RCC 7860 (cell line): ENCODE measurements at places on chromosomes 11 and 22.

DNA sequence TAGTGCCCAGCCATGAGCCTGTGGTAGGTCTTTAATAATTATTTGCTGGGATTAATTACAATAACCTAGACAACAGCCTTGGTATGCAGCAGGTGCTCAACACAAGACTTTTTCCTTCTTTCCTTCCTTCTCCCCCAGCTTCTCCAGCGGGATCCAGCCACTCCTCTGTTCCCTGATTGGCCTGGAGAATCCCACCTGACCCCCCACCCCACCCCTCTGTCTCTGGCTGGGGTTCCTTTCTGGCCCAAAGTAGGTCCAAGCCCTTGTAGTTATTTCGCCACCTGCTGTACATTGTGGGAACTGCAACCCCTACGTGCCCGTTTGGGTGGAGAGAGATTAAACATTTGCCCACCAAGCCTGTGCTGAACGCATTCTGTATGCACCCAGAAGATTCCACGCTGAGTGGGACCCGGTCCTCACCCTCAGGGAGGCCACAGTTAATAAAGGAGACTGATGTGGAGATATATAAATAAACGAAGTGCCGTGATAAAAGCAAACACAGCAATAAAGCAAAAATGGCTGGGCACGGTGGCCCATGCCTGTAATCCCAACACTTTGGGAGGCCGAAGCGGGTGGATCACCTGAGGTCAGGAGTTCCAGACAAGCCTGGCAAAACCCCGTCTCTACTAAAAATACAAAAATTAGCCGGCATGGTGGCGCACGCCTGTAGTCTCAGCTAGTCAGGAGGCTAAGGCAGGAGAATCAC is 32.1 kb upstream of the DGKZ start:
- peak; percentile 41 for DNase-seq

DNA sequence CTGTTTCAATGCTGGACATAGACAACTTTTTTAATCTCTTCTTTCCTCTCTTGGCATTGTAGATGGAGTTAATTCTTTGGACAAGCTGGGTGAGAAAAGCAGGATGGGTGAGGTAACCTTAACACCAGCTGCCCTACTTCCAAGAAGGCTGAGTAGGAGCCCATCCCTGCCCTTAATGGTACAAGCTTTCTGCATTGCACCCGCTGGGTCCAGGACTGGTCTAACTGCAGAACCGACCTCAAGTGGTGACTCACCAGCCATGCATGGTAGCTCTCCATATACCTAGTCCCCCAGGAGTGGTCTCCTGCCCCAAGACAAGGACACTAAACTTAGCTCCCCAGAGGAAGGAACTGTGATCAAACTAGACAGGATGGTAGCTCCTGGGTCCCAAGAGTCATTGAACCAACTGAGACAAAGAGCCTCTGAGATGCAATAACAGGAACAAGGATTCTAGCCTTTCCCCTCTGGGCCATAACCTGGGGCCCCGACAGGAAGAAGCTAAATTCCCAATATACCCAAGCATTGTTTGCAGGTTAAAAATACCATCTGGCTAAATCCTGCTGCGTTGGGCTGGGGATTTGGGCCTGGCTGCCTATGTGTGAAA is 32.1 kb downstream of the RPL27A start:
- peak; percentile 10 for DNase-seq

GRCh38 chr11:111796696-111797095 is 30.5 kb upstream of the PPP2R1B start:
- no peak for DNase-seq

- DNase-seq = no peak
These were observed 246.6 kb downstream of the INSC start for GRCh38 chr11:15361316-15361715.

DNA sequence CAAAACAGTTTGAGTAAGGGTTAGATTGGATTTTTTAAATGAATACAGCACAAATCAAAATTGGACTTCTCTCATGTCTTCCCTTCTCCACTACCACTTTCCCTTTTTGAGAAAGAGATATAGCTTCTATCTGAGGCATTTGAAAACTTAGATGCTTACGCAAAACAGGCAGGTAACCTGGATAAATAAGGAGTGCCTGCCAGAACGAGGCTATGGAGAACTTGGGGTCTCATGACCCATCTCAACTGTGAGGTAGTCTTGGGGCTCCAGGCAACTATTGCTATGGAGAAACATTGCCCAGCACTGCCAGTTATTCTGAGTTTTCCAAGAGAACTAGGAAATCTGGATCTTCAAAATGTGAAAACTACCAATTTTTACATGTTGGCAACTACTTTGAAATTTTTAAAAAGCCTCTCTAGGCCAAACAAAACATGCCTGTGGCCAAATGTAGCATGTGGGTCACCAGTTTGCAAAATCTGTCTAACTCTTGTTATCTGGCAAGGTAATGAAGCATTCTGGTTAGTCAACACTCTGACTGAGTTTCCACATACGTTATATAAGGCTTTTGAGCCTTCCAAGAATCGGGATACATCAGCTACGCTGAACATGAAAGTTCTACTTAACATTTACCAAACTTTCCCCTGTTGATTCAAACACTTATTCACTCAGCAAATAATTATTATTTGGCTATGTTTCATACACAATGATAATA is 752.7 kb downstream of the KCNA4 start:
- no peak for DNase-seq

- no peak for DNase-seq
These were observed 619.0 kb upstream of the ARHGAP42 start for GRCh38 chr11:100068116-100068515.

GRCh38 chr22:26587991-26588613 is 1.8 kb downstream of the TPST2 start:
- no peak for DNase-seq

GRCh38 chr11:24264868-24265267 is 232.0 kb upstream of the LUZP2 start:
- DNase-seq = no peak

- no peak for DNase-seq
These were observed 19.2 kb downstream of the CELF1 start for GRCh38 chr11:47533690-47534151.

GRCh38 chr11:86988351-86988881 is 33.2 kb upstream of the FZD4 start:
- DNase-seq = no peak

GRCh38 chr11:61077936-61078335 is 24.4 kb upstream of the CD5 start:
- no peak for DNase-seq

DNA sequence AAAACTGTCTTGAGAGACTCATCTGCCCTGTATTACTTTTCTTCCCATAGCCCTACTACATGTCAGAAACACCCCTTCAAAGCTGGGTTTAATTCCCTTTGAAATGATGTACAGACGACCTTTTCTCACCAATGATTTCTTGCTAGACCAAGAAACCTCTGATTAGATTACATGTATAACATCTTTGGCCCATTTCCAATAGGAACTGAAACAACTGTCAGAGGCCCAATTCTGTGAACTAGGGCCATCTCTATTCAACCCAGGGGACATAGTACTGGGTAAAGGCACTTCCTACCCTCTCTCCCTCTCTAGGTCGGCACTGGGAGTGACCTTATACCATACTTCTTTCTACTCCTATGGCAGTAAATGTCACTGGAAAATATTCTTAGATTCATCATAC is 19.4 kb downstream of the NPAT start:
- DNase-seq = no peak

DNA sequence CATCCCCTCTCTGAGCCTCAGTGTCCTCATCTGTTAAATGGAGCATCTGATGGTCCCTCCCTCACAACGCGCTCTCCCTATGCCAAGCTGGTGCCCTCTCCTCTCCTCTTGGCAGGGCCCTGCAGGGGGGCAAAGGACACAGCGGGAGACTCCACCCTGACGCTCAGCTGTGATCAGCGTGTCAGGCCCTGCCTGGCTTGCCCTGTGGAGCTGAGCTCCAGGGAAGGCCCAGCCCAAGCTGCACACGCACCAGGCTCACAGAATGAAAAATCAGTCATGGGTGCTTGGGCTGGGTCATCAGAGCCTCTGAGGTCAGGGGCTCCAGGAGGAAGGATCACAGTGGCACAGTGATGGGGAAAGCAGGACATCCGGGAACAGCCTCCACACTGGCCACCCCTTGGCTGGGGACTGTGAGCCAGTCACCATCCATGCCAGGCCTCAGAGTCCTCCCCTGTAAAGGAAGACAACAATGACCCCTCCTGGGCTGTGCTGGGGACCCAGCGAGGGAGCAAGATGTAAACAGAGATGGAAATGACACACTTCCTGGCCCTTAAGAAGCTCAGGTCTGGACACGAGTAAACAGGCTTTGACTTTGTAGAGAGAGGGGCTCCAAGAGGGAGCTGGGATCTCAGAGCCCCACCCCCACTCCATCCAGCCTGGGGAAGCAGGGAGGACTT is 36.6 kb downstream of the RPL3 start:
- DNase-seq = peak; percentile 85

DNA sequence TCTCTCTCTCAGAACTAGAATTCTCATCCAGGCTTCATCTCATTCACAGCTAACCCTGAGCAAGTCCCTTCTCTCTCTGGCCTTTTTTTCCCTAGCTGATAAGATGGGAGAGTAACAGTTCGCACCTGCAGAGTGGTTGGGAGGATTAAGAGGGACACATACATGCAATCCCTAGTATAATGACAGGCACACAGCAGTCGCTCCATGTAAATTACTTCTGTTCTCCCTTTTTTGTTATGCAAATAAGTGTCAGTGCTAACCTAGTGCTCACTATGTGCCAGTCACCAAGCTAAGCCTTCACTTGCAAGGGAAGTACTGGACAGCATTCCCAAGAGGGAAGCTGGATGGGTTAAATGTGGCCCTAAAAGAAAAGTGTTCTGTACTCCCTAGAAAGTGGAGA is 63.4 kb downstream of the TENM4 start:
- DNase-seq = no peak

- no peak for DNase-seq
These were observed 5.5 kb upstream of the TMPRSS13 start for GRCh38 chr11:117934526-117935307.

- peak; percentile 11 for DNase-seq
These were observed 341.5 kb downstream of the LARGE1 start for GRCh38 chr22:33578752-33579151.

GRCh38 chr11:112864672-112865071 is 96.5 kb upstream of the NCAM1 start:
- DNase-seq = no peak

- no peak for DNase-seq
These were observed 5.6 kb upstream of the EHD1 start for GRCh38 chr11:64884019-64884418.

GRCh38 chr11:123040111-123040432 is 21.9 kb downstream of the HSPA8 start:
- no peak for DNase-seq

- DNase-seq = no peak
These were observed 959 bp upstream of the HIPK3 start for GRCh38 chr11:33256031-33256812.

- no peak for DNase-seq
These were observed 158.8 kb downstream of the CACNA1I start for GRCh38 chr22:39729141-39729934.

GRCh38 chr11:69874178-69874983 is 55.2 kb upstream of the FGF3 start:
- DNase-seq = no peak

DNA sequence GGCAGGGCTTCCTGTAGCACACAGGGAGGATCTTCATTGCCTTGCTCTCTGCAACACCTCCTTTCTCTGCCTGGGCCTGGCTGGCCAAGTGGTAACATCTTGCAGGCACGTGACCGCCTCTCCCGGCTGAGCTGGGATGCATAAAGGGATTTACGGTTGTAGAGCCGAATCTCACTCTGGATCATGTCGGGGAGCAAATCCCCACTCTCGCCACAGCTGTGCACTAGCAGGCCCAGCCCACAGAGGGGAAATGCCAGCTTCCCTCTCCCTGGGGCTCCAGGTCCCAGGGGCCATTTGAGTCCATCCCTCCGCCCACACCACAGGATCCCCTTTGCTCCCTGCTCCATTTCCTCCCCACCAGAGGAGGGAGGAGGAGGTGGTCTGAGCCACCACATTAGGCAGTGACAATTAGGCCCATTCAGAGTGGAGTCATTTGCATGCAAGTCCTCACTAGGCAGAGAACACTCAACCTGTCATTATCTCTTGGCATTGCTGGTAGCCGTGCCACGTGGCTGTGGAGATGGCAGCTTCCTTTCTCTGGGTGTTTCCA is 196.7 kb downstream of the DSCAML1 start:
- DNase-seq = no peak

- no peak for DNase-seq
These were observed 319.7 kb upstream of the CTSC start for GRCh38 chr11:88657076-88657738.

GRCh38 chr22:21014202-21014725 is 701 bp upstream of the P2RX6 start:
- DNase-seq = peak; percentile 73

DNA sequence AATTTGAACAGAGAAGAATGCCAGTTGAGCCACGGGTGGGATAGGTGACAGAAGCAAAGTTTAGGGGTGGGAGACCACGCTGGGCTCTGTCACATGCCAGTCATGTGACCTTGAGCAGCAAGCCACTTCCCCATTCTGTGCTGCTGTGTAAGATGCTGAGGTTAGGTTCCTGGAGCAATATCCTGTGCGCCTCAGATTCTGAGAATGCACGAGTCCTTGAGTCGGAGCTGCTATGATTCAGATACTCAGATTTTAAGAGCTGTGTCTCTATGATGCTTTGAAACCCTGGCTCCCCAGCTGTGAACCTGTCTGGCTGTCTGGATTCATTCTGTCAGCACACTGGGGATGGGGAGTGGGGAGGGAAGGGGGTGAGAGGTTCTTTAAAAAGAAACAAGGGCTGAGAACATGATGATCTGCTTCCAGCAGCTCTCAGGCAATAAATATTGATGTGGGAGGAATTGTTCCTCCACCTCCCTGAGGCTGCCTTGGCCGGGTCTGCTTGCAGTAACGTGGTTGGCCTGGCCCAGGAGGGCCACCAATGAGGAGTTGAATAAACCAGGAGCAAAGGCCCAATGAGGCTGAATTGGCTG is 24.0 kb downstream of the SLCO2B1 start:
- DNase-seq = no peak

- DNase-seq = no peak
These were observed 680.0 kb downstream of the BRD1 start for GRCh38 chr22:49147617-49148175.

- DNase-seq = no peak
These were observed 13.4 kb upstream of the GRK2 start for GRCh38 chr11:67252831-67253239.

- no peak for DNase-seq
These were observed 42.5 kb downstream of the CLPB start for GRCh38 chr11:72391638-72392423.

- no peak for DNase-seq
These were observed 13.5 kb downstream of the PCSK7 start for GRCh38 chr11:117218133-117218915.

DNA sequence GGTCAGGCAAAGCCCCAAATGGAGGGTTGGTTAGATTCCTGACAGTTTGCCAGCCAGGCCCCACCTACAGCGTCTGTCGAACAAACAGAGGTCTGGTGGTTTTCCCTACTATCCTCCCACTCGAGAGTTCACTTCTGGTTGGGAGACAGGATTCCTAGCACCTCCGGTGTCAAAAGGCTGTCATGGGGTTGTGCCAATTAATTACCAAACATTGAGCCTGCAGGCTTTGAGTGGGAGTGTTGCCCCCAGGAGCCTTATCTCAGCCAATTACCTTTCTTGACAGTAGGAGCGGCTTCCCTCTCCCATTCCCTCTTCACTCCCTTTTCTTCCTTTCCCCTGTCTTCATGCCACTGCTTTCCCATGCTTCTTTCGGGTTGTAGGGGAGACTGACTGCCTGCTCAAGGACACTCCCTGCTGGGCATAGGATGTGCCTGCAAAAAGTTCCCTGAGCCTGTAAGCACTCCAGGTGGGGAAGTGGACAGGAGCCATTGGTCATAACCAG is 4.7 kb upstream of the TTC36 start:
- DNase-seq = no peak

- no peak for DNase-seq
These were observed 145.9 kb upstream of the PITPNB start for GRCh38 chr22:28064920-28065319.

- DNase-seq = no peak
These were observed 551.6 kb downstream of the OPCML start for GRCh38 chr11:132980670-132981069.
